Globus pallidus (tissue), 1 donor: ENCODE measurements at places on chromosomes 2 and 18.

DNA sequence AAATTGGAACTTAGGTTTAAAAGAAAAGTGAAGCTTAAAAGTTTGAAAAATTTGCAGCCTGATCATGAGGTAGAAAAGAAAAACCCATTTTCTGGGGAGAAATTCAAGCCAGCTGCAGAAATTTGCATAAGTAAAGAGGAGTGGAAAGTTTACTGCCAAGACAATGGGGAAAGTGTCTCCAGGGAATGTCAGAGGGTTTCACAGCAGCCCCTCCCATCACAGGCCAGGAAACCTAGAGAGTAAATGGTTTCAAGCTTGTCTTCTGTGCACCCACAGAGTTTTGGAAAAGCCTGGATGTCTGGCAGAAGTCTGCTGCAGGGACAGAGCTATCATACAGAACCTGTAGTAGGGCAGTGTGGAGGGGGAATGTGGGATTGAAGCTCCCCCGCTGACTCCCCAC lies 254.0 kb upstream of the FSIP2 start:
- no peak for DNase-seq

- no peak for DNase-seq
These were observed 5.0 kb downstream of the ACKR3 start for GRCh38 chr2:236574424-236575145.

DNA sequence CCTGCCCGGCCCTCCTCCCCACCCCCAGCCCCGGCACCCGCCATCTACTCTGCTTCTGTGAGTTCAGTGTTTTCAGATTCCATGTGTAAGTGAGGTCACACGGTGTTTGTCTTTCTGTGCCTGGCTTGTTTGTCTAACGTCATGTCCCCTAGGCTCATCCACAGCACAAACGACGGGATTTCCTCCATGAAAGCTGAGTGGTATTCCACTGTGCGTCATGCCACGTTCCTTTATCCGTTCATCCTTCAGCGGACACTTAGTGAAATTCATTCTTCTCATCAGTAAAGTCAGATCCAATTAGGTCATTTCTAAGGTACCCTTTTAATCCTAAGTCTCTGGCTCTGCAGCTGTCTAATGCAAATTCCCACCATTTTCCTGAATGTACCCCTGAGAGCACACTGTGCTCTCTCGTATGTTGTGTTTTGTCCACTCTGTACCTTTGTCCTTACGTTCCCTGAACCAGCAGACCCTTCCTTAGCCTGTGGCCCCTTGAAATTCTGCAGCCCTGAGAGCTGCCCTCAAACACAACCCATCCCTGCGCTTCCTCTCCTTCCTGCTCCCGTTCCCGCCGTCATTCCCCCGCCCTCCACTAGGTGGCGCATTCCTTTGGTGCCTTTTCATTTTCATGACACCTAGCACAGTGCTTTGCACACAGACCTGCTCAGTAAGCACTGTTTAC lies 44.1 kb downstream of the TRAPPC12 start:
- DNase-seq = no peak

DNA sequence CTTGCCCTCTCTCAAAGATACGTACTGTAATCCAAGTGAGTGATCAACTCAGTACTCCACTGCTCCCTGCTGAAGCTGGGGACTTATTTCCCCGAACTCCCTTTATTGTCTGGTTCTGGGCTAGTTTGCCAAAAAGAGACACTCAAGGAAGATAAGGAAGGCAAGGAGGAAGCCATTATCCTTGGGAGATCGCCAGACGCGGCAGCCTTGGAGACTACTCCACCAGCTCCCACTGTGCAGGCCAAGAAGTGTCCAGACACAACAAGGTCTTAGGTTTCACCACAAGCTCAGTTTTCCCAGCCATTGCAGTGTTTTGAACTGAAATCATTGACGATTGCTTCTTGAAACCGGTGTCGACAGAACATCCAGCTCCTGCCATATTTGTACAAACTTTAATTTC lies 439.6 kb upstream of the UBE2E3 start:
- DNase-seq = no peak

DNA sequence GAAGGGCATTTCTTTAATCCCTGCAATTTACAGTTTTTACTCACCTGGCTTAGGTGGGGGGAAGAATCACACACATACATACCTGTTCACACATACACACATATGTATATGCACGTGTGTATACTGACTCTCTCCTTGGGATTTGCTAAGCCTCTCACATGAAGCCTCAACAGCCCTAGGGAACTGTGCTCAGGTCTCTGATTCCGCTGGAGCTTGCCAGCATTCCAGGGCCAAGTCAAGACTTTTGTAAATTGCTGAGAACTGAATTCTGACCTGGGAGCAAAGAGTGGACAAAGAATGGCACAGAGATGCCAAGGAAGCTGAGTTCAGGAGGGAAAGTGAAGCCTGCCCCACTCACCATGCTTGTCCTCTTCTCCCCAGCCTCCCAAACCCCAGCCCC lies 177.3 kb downstream of the TMEM247 start:
- no peak for DNase-seq

- DNase-seq = no peak
These were observed 82.4 kb downstream of the GFPT1 start for GRCh38 chr2:69304656-69305055.

GRCh38 chr2:140498360-140498759 lies 1632.5 kb downstream of the LRP1B start:
- DNase-seq = no peak

DNA sequence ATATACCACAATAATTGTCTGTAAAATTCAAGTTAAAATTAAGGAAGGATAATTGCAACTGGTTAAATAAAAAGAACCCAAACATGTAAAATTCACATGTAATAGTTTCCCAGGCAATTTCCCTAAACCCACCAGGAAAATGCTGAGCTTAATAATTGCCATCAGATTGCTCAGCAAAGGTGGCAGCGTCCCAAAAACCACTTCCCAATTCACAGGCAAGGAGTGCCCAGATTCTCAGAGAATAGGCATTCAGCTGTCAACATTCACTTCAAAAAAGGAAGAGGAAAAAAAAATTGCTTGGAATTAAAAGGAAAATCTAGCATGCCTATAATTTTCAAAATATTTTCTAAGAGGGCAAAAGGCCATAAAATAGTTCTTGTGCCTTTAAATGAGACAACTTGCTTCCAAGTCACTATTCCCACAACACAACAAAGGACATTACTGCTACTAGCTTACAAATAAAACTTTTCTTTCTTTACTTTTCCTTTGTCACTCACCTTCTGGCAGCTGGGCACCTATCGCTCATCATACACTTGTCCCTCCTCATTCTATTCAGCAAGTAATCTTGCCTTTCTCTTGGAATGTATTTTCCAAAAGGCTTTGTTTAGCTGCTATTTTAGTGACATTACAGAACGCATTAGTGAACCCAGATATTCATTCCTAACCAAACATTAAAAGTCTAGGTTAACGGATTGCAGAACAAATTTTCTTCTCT lies 15.2 kb downstream of the SRBD1 start:
- DNase-seq = peak; percentile 24

DNA sequence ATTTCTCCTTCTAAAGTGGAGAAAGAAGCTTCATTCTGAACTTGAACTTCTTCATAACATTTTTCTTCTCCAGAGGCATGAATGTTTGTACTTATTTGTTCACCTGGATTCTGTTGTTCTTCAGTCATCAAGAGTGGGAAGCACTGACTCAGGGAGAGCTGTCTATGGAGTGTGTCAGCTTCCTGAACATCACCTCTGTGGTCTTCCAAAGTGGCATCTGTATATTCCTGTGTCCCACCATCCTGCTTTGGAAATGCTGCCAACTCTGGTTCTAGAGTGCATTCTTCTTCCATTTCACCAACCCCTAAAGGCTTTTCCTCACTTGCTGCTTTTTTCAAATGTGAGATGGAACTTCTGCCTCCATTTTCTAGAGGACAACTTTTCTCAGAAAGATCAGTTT lies 59.5 kb downstream of the TTN start:
- DNase-seq = no peak

- no peak for DNase-seq
These were observed 99.4 kb upstream of the ARL5A start for GRCh38 chr2:151927501-151928221.

DNA sequence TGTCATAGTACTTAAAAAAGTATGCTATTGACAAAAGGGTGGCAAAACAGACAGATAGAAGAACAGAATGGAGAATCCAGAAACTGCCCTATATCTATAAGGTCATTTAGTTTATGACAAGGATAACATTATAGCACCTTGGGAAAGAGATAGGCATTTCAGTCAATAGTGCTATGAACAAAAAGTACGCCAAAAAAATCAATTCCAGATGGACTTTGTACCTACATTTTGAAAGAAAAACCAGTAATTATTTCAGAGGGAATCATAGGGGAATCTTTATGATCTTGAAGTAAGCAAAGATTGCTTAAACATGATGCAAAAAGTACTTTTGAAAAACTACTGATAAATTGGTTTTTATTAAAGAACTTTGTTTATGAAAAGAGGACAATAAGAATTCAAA lies 59.9 kb upstream of the SETBP1 start:
- no peak for DNase-seq

DNA sequence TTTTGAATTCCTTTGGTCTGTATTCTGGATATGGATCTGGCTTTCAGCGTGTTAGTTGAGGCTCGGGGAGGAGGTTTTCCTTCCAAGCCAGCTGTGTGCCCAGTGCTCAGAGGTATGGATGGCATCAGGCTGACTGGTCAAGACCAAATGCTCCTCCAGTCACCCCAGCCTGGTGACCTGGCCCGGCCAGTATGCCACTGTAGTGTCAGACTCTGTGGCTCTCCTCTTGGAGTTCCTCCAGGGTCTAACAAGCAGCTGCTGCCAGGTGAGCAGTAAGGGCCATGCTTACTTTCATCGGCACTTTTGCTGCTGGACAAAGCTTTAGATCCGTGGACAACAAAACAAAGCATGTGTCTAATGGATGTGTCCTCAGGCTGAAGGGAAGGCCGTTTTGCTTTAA lies 44.1 kb downstream of the CABLES1 start:
- DNase-seq = no peak

DNA sequence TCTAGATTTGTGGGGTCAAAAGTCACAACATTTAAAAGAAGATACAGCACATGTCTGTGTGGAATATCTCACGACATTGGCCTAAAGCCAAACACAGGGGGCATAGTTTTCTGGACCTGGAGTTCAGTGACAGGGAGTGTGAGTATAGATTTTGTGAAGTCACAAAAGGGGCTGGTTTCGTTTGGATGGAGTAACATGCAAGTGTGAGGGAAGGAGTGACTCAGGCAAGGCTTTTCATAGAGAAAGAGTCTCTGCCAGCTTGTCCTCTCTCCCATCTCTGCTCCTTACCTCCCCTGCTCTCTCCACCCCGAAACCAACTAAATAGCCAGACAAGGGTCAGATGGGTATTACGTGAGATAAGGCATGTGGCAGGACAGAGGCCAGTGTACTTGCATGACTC lies 3.7 kb upstream of the EPAS1 start:
- no peak for DNase-seq

GRCh38 chr18:47876813-47877212 lies 53.6 kb downstream of the SMAD2 start:
- DNase-seq = no peak

DNA sequence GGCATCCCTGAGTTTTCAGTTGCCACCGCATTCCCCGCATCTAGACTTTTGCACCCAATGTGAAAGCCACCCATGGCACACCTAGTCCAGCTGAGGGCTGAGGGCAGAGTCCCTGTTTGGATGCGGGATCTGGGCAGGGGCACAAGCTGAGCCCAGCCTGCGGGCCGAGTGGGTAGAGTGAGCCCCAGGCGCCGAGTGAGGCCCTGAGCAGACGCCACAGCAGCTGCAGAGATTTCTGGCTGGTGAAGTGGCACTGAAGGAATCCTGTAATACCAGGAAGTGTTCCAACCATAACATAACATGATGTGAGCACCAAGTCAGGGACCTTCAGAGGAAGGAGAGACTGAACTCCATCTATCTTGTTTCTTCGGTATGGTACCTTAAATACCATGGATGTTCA lies 27.7 kb upstream of the FRZB start:
- DNase-seq = no peak

DNA sequence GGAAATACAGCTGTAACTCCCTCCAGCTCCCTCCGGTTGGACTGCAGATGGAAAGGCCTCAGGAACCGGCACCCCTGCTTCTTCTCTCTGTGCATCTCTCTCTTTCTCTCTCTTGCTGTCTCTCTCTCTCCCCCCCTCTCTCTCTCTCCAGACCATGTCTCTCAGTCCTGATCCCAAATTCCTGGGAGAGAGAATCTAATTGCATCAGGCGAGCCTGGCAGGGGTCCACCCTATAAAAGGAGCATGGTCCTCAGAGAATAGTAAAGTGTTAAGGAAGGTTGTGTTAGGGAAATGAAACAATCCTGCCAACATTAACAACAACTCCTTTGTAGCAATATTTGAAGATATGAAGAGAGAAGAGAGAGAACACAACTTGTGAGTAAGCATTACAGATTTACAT lies 36.7 kb downstream of the VIT start:
- DNase-seq = no peak

DNA sequence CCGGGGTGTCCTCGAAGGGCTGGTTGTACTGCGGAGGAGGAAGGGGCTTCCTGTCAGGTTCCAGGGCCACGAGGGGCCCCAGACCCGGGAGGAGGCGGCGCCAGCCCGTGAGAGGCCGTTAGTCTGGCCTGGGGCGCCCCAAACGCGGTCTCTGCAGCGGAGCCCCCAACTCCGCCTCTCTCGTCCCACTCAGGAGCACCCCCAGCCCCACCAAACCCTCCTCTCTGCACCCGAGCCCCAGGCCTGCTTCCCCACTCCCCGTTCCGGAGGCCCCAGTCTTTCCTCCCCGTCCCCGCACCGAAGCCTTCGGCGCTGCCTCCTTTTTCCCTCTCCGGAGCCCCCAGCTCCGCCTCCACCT lies 473 bp downstream of the HJURP start:
- DNase-seq = no peak

- DNase-seq = no peak
These were observed 32.5 kb upstream of the SOS1 start for GRCh38 chr2:39153312-39153711.

DNA sequence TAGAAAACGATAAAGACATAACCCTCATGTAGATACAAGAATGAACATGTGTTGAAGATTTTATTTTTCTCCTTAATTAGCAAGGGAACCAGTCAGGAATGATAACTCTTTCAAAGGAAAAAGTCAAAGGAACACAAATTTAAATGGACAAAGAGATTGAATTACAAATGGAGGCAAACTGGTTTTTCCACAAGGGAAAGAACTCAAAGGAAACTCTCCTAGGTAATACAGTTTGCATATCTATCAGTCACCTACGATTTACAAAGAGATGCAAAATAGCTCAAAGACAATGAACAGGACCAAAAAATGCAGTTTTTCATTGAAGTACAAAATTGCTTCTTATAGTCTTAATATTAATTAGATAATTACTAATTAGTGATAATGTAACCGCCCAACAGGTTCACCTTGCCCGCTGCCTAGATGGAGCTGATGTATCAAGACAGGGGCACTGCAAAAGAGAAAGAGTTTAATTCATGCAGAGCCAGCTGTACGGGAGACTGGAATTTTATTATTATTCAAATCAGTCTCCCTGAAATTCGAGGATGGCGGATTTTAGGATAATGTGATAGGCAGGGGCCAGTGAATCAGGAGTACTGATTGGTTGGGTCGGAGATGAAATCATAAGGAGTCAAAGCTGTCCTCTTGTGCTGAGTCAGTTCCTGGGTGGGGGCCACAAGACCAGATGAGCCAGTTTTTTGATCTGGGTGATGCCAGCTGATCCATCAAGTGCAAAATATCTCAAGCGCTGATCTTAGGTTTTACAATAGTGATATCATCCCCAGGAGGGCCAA lies 151.0 kb downstream of the TMEM17 start:
- DNase-seq = no peak

- DNase-seq = no peak
These were observed 84.6 kb downstream of the COLEC12 start for GRCh38 chr18:415617-416612.

- DNase-seq = no peak
These were observed 7.3 kb upstream of the PRLH start for GRCh38 chr2:237558961-237559641.
